Neural crest cell (in vitro differentiated cells): ENCODE measurements at places on chromosomes 2 and 18. TPM values are rescaled to one million over a fixed set of nuclear protein-coding genes. Genes with fewer than 3 reads are reported as not detected.

Gene NGEF
- 0.96 and 1.5 TPM in 2 replicates for total RNA-seq

Gene CTNNA2
- 2.6 and 2.9 TPM in 2 replicates for total RNA-seq

Gene AGXT
- not detected in 2 replicates for total RNA-seq

Gene IL18R1
- not detected in 2 replicates for total RNA-seq

Gene FAM110C
- total RNA-seq = 0.07 and 0.09 TPM in 2 replicates

Gene OTOS
- not detected in 2 replicates for total RNA-seq
